Ureter (tissue), 1 donor: ENCODE measurements at places on chromosomes 13 and 19. TPM values are rescaled to one million over a fixed set of nuclear protein-coding genes. Genes with fewer than 3 reads are reported as not detected.

Gene RETN
- not detected for total RNA-seq

GRCh38 chr13:113982296-113982661 lies 8.4 kb upstream of the C13orf46 start:
- peak; percentile 41 for DNase-seq

GRCh38 chr19:46423188-46423587 lies 5.5 kb downstream of the PNMA8C start:
- no peak for DNase-seq

Gene LYL1
- 3.0 TPM for total RNA-seq

DNA sequence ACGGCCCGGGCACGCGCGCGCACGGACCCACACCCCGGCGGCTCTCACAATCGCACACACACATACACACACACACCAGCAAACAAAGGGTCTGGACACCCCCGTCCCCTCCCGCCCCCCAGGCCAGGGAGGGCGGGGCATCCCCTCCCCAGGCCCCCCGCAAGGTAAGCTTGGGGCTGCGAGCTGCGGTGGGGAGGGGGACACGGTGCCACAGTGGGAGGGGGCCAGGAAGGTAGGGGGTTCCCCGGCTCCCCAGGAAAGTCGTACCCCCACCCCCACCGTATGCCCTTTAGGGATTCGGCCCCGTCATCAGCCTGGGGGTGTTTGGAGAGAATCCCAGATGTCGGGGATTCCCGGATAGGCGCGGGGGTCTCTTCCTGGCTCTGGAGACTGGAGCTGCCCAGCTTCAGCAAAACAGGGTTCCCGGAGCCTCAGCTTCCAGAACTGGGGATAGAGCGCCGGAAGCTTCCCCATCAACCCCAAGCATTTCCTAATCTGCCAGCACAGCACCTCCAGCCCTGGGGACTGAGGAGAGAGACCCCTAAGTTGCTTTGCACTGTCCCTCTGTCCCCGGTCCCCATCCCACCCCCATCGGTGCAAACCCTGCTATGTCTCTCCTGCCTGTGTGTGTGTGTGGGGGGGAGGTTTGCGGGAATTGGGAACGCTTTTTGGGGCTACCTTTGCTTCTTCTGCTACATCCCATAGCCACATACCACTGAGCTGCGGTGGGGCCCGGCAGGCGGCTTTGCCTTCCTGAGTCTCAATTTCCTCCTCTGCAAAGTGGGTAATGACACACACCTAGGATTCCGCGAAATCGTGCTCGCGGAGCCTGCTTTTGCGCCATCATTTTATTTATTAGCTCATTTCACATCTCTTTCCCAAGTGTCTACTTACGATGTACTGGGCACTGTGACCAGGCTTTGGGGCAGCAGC lies 1.8 kb upstream of the CDC37 start:
- DNase-seq = no peak

DNA sequence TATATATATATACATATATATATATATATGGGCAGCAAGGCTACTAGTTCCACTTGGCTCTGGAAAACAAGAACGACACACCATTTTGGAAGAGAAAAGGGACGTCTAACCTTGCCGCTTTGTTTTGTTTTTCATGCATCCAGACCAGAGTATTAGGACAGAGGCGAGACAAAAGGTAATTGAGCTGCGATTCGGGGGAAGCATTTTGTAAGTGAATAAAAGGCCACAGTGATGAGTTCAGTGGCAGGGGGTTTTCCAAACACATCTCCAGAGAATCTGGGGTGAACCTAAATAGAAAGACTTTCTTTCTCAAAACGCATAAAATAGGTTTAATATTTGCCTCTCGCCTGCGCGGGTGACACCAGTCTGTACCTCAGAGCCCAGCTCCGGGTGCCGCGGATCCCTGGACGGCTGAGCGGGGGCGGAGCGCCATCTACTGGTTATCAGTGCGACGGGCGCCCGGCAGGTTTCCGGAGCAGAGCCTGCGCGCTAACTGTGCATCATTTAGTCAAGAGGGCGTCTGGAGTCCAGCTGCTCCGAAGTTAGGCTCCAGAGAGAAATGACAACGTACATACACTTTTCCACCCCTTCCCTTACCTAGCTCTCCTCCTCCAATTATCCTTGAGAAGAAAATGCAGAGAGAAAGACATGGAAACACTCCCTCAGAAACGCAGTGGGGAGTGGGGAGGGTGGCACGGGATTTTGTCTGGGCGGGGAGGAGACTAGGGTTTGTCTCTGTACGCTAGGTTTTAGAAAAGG lies 262.3 kb downstream of the TBC1D4 start:
- peak; percentile 89 for DNase-seq

Gene YJU2
- 22.2 TPM for total RNA-seq

Gene RASAL3
- total RNA-seq = 3.9 TPM

GRCh38 chr19:55325172-55325571 lies at the start of gene TMEM150B:
Gene TMEM150B, minus strand, starts transcription at chr19:55325341. Its CDS starts 4,305 bp downstream, at chr19:55321036.
- DNase-seq = no peak

GRCh38 chr13:35190241-35190640 lies 248.2 kb downstream of the NBEA start:
- no peak for DNase-seq
